ENCODE measurements at places on chromosomes 6 and 20. TPM values are rescaled to one million over a fixed set of nuclear protein-coding genes. Genes with fewer than 3 reads are reported as not detected.

DNA sequence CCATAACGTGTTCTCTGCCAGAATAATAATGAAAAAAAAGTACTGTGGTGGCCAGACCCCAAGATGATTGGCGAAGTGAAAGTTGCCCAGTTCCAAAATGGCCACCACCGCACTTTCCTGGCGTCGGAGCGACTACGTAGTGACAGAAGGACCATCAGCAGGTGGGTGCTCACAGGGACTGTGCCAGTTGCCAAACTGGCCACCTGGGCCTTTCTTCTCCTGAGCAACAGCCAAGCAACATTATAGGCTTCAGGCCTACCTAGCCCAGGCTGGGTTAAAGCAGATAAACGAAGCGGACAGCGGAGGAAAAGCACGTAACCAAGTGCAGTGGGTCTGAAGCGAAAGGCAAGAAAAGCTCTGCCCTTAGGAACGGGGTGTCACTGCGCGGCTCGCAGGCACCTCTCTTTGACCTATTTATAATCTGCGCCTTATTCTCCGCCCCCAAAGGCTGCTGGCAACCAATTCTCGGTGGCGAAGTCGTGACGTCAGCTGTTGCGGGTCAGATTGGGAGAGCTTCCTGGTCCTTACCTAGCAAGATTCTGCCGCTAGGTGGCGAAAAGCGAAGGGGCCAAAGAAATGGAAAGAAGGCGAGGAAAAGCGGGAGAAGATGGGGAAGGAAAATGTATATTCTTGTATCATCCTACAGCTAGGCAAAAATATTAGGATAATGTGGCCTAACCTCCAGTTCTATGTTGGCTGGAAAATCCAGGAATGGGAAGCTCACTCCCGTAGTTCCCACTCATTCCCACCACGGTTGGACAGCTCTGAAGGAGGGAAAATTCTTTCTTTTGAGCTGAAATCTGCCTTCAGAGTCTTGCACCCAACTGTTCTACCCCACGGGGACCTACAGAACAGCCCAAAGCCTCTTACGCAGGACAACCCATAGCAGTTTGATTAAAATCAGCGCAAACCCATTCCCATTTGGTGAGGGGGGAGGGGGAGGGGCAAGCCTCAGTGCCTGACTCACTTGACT, 6.9 kb upstream of the MOG start:
- DNase-seq = peak; percentile 100

DNA sequence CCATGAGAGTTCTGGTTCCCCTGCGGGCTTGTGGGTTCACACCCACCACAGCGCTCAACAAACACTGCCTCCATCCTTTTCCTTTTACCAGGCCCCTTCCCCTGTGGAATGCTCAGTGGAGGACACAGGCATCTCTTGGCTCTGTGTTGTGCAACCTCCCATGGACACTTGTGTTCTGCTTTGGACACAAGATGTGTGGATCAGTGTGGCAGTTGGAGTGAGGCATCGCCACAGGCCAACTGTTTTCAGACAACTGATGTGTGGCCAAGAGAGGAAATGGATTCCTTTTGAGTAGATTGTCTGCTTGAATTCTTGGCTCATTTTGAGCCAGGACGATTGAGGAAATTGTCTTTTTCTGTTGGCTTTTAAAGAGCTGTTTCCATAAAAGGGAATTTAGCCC, 26.8 kb downstream of the CST8 start:
- no peak for DNase-seq

- no peak for DNase-seq
Observed at GRCh38 chr6:33552252-33552651, 27.8 kb downstream of the BAK1 start.

- peak; percentile 37 for DNase-seq
Observed at GRCh38 chr6:133951881-133952814, 876 bp upstream of the TBPL1 start.

GRCh38 chr6:125839879-125840278, 49.1 kb downstream of the NCOA7 start:
- no peak for DNase-seq

DNA sequence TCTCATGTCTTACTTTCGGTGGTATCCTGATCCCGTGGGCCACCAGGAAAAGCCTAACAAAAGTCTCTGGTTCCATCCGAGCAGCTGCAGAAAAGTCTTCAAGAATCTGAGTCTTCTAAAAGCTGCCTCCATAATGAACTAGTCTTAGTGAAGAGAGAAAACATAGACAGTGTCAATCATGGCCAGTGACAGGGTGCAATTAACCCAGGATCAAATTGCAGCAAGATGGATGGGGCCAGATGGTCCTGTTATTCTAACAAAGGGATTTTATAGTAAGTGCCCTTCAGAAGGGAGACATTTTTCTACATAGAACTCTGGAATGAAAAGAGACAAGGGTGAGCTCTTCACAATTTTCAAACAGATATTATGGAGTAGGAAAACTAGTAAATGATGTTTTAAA, 281.6 kb upstream of the ZFP64 start:
- no peak for DNase-seq

DNA sequence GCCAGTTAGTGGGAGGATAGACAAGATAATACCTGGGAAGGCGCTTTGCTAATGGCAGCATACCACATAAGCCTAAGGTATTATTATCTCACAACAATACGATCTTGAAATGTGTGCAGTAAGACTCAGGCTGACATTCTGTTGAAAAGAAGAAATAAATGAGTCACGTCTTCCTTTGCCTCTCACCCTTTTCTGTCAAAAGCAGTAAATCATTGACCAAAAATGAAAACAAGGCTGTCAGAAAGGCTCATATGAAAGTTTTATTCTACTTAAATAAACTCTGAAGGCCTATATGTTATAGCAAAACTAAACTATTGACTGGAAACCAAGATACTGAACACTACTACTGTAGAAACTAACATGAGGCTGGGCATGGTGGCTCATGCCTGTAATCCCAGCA, 43.1 kb upstream of the IL20RA start:
- DNase-seq = no peak

GRCh38 chr6:97665446-97665845, 382.4 kb upstream of the MMS22L start:
- no peak for DNase-seq

DNA sequence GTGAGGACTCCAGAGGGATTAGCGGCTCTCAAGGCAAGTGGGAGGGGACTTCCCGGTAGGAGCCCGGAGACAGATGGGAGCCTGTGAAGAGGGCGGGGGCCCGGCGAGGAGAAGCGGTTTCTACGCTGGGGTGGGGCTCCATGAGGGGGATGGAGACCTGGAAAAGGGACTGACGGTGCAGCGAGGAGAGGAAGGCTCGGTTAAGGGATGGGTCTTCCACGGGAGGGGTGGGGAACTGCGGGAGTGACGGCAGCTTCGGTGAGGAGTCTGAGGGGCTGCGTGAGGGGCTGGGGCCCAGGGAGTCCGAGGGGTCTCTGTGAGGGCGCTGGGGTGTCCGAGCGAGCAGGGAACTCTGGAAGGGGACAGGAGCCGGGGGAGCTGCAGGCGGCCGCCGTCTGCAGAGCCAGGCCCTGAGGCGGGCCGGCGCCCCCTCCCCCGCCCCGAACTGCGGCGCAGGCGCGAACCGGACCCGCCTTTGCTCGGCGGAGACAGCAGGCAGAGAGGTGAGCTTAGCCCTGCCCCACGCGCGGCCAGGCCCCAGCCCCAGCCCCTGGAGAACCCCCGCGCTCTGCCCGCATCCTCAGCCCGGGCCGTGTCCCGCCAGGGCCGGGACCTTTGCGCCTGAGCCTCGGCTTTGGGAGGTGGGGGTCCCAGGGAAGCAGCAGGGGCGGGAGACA, at the start of gene NRSN2:
Gene NRSN2, plus strand, starts transcription at position 472 of the 677 bp plus-strand sequence. CDS start 2,533 bp downstream, outside the sequence.
- no peak for DNase-seq

DNA sequence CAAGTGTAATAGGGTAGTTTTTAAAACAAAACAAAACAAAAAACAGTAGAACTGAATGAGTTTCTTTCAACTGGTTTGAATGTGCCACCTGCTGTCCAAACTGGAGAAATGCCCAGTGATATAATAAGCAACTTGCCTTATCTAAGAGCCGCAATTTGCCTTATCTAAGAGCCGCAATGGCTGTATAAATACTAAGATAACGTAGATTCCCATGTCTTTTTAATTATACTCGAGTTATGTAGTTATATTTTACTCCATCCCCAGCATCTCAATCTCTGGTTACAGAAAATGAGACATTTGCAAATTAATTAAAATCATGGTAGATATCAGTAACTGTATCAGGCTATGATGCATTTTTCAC, 67.2 kb downstream of the RPP40 start:
- DNase-seq = no peak

GRCh38 chr6:33417128-33417902, 592 bp downstream of the CUTA start:
- no peak for DNase-seq

DNA sequence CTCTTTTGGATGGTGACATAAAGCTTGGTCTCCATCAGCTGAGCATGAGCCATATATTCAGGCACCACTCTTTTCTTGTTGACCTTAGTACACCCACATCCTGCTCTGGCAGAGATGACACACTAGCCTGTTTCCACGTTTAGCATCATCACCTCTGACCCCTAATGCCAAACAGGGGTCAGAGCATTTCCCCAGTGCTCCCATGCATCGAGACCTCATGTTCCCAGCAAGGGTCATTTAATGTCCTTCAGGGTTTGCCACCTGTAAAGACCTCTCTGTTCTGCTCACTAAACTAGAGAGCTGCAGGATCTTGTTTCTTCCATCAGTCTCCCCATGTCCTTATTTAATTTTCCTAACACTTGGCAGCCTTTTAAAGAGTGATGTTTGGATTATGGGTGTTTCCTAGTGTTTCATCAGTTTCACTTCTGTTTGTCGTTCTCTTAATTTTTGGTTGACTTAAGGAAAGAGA, 97.5 kb downstream of the AIG1 start:
- DNase-seq = no peak

- DNase-seq = no peak
Observed at GRCh38 chr20:59221049-59221706, 57.6 kb downstream of the ZNF831 start.

The ZBTB12 gene
- total RNA-seq = 1.9 TPM

The C20orf204 gene
- 6.5 TPM for total RNA-seq

The ACTL10 gene
- 1.1 TPM for total RNA-seq

The IL17A gene
- total RNA-seq = not detected

The COX4I2 gene
- total RNA-seq = 17.0 TPM

Data from omental fat pad (tissue), 4 donors.